ENCODE measurements at places on chromosomes 5 and 9. TPM values are rescaled to one million over a fixed set of nuclear protein-coding genes. Genes with fewer than 3 reads are reported as not detected.

TICAM2 gene
- polyA plus RNA-seq: 6.9 TPM

GABBR2 gene
- polyA plus RNA-seq: 0.52 TPM

PDZD2 gene
- polyA plus RNA-seq: 16.9 TPM

DRD1 gene
- polyA plus RNA-seq: 0.06 TPM

PCDHA9 gene
- 0.10 TPM for polyA plus RNA-seq

NOP16 gene
- polyA plus RNA-seq: 36.8 TPM

INSL4 gene
- not detected for polyA plus RNA-seq

CER1 gene
- 0.18 TPM for polyA plus RNA-seq

SLC46A2 gene
- 1.0 TPM for polyA plus RNA-seq

GRXCR2 gene
- not detected for polyA plus RNA-seq

C9orf153 gene
- 0.66 TPM for polyA plus RNA-seq

CCDC192 gene
- 1.3 TPM for polyA plus RNA-seq

KCTD16 gene
- polyA plus RNA-seq: 0.65 TPM

TEX48 gene
- not detected for polyA plus RNA-seq

SNCB gene
- polyA plus RNA-seq: 0.51 TPM

FOXD1 gene
- 0.10 TPM for polyA plus RNA-seq

DNA sequence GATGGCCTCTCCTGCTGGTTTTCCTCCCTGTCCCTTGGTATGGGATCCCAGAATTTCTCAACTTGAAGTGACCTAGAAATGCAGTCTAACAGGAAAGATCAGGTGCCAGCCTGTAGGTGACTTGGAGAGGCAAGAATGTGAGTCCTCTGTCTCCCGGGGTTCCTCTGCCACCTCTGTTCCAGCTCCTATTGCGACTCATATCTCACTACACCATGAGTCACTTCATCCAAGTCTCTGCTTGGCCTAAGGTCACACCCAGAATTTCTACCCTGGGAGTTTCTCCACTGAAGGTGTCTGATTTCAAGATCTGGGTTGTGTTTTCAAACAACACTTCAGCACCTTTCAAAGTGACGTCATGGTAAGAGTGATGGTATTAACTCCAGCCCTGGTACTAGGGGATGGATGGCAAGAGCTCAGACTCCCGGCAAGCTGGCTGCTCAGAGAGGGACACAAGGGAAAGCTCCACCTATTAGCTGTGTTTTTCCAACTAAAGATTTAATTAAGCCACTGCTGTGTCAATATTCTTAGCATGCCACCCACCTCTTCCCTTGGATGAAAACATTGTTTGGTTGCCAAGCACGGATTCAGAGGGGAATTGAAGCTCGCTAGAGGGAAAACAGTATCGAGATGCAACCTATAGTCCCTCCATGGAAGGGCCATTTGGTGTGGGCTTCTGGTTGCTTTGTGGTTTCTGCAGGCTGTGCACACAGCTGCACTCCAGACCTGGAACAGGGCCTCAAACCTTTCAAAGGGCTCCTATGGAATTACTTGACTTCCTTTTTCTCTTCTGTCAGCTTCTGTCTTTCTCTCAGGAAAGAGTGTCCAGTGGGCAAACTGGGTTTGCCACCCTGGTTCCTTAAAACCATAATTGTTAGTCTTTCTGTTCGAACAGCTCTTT, 205.7 kb downstream of the GAS1 start:
- no peak for DNase-seq

- DNase-seq: no peak
Measured at GRCh38 chr5:121182788-121183490, 668.7 kb upstream of the FTMT start.

GRCh38 chr5:119321569-119322311, 34.1 kb upstream of the TNFAIP8 start:
- no peak for DNase-seq

DNA sequence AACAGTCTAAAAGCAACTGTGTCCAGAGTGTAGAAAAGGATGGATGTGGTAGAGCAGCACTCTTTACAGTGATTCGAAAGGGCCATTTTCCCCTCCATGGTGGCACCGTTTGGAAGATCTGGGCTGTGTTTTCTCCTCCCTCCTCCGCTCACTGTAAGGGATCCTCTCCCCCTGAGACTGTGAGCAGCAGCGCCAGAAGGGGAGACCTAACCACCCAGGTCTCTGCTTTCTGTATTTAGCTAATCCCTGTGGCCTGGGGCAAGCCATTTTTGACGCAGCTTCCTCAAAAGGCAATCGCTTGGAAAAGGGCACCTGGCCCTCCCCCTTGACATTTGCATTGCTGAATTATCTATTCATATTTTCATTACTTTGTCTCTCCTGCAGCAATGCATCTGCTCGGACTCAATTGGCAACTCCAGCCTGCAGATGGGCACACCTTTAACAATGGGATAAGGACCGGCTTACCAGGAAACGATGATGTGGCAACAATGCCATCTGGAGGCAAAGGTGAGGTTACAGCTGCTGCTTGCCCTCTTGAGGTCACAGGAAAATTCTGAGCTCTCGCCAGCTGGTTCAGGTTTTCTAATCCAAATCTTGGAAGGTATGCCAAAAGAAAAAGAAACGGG, 244.3 kb upstream of the WWC1 start:
- no peak for DNase-seq

DNA sequence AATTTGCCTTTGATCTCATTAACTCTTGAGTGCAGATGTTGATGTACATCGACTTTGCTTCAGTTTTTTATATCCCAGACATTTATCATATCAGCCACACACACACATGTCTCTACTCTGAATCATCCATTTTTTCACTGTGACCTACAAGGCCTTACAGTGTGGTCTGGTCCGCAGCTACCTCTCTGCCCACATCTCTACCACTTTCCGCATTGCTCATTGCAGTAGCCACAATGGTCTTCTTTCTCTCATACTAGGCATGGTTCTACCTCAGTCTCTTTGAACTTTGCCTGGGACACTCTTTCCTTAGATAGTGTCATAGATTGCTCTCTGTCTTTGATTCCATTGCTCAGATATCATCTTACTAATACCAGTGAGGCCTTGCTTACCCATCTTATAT, 87.9 kb upstream of the FSD1L start:
- no peak for DNase-seq

- no peak for DNase-seq
Measured at GRCh38 chr5:124825250-124825982, 79.0 kb upstream of the ZNF608 start.

DNA sequence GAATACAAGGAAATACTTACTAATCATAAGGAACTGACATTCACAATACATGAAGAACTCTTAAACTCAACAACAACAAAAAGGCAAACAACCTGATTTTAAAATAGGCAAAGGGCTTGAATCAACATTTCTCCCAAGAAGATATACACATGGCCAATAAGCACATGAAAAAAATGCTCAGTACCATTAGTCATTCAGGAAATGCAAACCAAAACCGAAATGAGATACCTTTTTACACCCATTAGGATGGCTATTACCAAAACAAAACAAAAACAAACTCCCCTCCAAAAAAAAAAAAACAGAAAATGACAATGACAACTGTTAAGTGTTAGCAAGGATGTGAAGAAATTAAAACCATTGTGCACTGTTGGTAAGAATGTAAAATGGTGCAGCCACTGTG, 104.1 kb upstream of the ZNF462 start:
- DNase-seq: no peak

- DNase-seq: no peak
Measured at GRCh38 chr9:135622415-135623020, 16.8 kb downstream of the GLT6D1 start.

- DNase-seq: no peak
Measured at GRCh38 chr9:71895117-71895516, 15.9 kb downstream of the ABHD17B start.

- no peak for DNase-seq
Measured at GRCh38 chr9:105143136-105143430, 101.4 kb upstream of the SLC44A1 start.

DNA sequence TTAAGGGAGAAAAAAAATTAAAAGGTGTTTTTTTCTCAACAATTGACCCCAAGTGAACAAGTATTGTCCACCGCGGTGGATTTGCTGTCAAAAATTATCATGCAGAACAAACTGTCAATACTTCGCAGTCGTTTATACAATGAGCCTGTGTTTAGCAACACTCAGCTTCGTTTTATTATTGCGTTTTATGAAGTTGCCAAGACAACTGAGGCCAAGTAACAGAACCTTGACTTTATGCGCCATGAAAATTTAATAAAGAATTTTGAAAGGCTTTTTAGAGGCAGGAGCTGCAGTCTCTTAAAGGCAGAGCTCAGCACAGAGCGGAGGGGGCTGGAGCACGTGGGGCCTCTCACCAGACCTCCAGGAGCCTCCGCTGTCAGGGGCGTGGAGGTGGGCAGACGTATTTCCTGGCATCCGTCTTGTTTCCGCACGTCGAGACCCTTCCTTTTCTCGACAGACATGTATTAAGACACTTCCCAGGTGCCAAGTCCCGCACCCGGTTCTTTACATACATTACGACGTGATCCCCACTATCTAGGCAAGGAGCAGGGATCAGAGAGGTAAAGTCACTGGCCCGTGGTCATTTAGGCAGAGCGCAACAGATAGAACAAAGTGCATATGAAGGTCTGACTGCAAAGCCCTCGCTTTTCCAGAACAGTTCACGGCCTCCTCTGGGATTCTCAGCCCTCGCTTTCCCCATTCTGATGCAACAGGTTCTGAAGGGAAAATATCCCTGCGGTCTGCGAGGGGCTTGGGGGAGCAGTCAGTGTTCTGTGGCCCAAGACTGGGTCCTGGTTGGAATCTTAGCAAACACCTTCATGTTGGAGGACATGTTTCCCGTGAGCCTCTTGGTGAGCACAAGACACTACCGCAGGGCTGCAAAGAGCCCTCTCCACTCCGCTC, 164.4 kb downstream of the DAB2IP start:
- no peak for DNase-seq

DNA sequence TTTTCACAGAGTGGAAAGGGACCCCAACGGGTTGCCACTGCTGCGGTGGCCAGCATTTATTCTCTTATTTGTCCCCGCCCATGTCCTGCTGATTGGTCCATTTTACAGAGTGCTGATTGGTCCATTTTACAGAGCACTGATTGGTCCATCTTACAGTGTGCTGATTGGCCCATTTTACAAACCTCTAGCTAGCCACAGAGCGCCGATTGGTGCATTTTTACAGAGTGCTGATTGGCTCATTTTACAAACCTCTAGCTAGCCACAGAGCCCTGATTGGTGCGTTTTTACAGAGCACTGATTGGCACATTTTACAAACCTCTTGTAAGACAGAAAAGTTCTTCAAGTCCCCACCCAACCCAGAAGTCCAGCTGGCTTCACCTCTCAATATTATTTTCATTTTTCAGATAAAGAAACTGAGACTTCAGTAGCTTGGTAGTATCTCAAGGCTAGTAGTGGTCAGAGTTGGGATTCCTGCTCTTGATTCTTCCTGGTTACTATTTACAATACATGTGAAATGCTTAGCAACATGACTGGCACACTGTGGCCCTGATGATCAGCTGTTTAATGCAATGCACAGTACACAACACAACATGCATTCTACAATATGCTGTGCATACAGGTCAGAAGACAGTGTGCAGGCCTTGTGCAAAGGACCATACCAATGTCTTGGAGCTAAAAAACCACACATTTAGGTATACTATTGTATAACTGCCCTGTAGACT, 63.6 kb upstream of the BOD1 start:
- DNase-seq: no peak

GRCh38 chr5:79846198-79846521, 144.9 kb downstream of the MTX3 start:
- DNase-seq: no peak

DNA sequence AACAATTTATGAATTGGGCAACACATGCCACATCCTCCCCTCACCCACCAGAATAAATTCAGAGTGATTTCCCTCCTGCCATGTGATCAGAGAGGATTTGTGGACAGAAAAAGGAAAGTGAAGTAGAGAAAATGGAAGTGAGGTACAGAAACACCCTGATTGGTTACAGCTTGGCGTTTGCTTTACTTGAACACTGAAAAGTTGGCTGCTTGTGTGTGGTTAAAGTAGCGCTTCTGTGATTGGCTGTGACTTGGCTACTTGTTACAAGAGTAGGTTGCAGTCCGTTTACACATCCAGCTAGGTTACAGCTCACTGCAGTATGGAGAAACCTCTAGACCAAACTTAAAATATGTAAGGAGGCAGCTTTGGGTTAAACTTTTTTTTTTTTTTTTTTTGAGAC, 205.2 kb upstream of the ZNF608 start:
- no peak for DNase-seq

GRCh38 chr5:143019614-143020515, 249.7 kb downstream of the ARHGAP26 start:
- DNase-seq: no peak

GRCh38 chr5:139763930-139764791, 31.4 kb upstream of the PSD2 start:
- no peak for DNase-seq

DNA sequence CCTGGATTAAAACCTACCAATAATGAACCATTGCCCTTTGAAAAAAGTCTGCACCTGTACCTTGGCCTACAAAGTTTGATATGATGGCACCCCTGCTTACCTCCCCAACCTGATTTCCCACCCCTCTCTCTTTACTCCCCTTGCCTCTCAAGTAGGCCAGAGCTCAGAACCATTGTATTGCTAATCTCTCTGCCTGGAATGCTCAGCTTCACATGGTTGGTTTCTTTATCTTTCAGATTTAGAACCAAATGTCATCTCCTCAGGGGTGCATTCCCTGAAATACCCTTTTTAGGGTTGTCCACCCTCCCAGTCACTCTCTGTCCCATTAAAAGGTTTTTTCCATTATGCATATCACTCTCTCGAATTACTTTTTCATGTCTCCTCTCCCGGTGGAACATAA, 116.6 kb upstream of the VCAN start:
- no peak for DNase-seq

- no peak for DNase-seq
Measured at GRCh38 chr5:172385707-172386106, 68.6 kb downstream of the SH3PXD2B start.

- DNase-seq: no peak
Measured at GRCh38 chr9:18536554-18536953, 62.6 kb downstream of the ADAMTSL1 start.

DNA sequence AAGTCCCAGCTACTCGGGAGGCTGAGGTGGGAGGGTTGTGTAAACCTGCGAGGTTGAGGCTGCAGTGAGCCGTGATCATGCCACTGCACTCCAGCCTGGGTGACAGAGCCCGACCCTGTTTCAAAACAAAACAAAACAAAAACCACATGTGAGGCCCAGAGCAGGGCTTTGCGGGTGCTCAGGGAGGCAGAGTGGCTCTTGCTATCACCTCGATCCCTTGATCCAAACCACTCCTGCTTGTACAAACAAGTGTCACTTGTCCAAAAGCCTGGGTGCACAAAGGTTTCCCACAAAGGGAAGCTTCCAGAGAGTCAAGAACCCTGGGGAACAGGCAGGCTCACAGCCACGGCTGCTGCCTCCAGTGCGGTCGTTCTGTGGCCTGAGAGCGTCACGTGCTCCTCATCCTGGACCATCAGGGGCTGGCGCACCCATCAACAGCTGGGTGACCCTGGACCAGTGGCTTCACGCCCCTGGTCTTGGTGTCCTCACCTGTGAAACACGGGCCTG, 162.7 kb downstream of the C9orf50 start:
- DNase-seq: no peak
